ENCODE measurements at places on chromosomes 1 and 21.

DNA sequence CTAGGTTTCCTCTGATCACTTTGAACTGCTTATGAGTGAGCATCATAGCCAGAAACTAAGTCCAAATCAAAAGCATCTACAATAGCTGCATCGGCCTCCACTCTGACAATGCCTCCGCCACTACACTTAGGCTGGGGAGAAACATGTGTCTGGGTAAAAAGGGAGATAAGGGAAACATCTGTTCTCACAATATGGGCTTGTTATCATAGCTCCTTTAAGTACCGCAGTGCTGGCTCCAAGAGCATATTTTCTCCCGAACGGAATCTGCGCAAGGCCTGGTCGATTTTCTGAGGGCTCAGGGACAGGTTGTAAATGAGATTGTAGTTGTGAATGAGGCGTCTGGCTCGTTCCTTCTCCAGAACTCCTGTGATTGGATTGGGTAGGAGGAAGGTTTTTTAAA is 63.9 kb upstream of the CYP2J2 start:
- ATAC-seq: no peak

DNA sequence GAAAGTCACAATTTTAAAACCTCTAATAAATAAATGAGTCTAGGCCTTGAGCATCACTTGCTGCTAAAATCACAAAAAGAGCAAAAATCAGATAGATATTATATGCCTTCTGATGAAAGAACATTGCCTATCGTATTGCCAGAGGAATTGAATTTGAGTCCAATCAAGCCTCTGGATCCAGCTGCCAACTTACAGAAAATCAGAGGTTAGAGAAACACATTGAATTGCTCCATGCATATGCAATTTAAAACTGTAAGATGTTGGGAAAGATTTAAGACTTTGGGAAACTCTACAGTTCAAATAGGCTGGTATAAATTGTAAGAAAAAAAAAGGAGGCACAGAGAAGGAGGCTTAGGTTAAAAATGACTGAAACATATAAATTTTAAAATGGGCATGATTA is 93.5 kb downstream of the TM2D1 start:
- ATAC-seq: no peak

DNA sequence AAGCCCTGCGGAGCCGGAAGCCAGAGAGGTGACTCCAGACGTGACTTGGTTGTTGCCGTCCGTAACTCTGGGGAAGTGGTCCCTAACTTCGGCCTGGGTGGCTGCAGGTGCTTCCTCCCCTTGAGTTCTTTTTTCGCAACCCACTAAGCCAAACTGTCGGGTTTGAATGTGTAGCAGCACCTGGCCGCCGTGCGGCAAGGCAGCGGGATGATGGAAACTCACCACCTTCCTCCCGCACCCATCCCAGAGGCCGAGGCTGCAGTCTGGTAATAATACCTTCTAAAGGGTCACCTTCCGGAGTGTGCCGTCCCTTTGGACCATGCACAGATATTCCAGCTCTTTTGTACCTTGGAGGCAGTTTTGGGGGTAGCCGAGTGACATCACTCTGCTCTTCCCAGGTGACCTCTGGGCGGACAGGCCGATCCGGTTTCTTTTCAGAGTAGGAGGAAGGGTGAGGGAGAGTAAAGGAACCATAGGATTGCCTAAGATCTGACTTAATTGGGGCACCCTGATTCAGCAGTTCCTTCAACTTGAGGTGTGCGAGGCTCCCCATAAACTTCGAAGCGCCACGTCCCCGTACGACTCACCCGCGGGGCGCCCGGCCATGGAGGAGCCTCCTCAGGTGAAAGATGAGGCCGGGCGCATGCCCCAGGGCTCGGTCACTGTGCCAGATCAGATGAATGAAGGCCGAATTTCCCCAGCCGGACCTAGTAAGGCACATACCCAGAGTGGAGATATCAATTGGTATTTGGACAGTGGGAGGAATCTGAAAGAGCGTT is 1.0 kb downstream of the KCNK1 start:
- no peak for ATAC-seq

DNA sequence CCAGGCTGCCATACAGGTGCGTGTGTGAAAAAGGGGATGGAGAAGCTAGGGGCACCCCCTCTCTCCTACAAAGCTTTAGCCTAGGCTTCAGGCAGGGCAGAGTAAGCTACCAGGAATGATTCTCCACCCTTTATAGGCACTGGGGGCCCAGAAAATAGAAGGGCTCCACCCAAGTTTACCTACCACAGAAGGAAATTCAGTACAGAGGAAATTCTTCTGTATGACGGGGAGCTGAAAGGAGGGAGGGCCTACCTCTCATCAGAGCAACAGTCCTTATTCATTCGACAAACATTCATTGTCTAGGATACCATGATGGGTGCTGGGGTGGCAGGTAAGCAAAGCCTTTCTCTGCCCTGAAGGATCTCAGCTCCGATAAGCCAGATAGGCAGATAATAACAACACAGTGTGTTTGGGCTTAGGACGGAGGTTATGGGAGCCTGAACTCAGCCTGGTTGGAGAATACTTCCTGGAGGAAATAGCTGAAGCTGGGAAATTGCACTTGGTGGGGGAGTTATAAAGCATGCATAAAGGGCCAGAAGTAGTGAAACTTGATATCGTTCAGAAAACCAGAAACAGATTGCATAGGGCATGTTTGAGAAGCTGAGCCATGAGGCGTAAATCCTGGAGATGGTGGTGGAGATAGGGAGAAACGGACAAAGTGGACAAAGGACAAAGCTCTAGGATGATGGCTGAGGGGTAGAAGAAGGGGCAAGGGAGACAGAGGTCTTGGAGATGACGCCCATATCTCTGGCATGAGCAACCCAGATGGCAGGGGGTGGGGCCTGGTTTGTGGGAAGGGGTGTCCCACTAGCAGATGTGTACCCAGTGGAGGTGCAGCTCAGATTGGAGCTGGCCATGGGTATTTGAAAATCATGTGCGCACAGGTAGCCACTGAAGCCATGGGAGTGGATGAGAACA is 5.3 kb upstream of the P3R3URF start:
- ATAC-seq: peak; percentile 56

DNA sequence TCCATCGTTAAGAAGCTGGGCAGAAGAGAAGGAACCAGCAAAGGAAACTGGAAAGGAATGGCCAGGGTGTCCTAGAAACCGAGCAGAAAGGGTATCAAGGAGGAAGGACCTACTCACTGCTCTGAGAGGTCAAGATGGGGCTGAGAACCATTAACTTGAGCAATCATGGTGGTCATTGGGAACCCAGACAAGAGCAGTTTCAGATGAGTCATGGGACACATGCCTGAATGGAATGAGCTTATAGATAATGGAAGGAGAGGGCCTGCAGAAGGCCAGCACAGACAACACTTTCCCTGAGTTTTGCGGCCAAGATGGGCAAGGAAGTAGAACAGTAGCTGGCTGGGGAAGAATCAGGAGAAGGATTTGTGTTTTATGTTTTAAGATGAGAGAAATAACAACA is 383.2 kb downstream of the KIF26B start:
- ATAC-seq: no peak

GRCh38 chr1:220652995-220653394 is 37.2 kb upstream of the C1orf115 start:
- ATAC-seq: no peak

DNA sequence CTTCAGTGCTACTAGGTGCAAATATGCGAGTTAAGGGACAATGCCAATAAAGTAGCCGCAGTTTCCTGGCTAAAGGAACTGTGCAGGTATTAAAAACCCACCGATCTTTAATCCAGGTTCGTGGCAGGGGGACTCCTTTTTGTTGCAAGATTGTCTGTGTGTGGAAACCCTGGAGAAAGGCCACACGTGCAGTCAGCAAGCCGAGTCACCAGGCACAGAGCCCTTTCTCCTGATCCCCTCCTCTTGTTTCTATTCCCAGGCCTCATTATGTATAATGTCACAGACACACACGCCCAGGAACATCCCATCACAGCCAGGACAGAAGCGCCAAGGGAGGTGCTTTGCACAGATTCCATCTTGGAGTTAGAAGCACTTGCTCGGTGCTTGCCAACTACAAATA is 528.9 kb downstream of the KIF26B start:
- ATAC-seq: no peak

- ATAC-seq: peak; percentile 95
Measured at GRCh38 chr1:90850898-90851710, 134.0 kb upstream of the BARHL2 start.
